Activated naive CD8-positive, alpha-beta T cell treated with anti-CD3 and anti-CD28 coated beads for 36 hours (primary cell): ENCODE measurements at places on chromosomes 4 and X. TPM values are rescaled to one million over a fixed set of nuclear protein-coding genes. Genes with fewer than 3 reads are reported as not detected.
A peak's percentile ranks its signal among the peaks of the same experiment; 100 is the strongest.

Gene FAM9C
- not detected for total RNA-seq

Gene TLR8
- not detected for total RNA-seq

DNA sequence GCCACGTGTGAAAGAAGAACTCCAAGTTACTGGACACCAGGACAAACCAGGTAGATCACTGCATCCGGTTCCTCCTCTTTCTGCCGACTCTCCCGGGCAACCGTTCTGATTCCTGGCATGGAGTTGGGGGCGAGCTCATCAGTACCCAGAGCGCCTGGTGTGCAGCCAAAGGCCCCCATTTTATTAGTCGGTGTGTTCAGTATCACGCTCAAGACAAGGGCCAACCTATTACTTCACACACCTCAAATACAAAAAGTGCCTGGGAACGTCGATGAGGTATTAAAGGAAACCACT lies 2.8 kb upstream of the CTBP1 start:
- peak overlapping the region; percentile 4 for H3K27ac ChIP-seq
- peaks cover 60% of the 10 kb centered on the region for H3K36me3 ChIP-seq
- H3K4me1 ChIP-seq = peaks cover 58% of the 10 kb centered on the region
- no peaks in the 10 kb centered on the region for H3K27me3 ChIP-seq

Gene FATE1
- not detected for total RNA-seq

- no peaks in the 10 kb centered on the region for H3K4me1 ChIP-seq
- DNase-seq = no peak
- no peak overlapping the region for H3K27ac ChIP-seq
- H3K27me3 ChIP-seq = peaks cover 3% of the 10 kb centered on the region
- no peak overlapping the region for H3K4me3 ChIP-seq
Observed at GRCh38 chr4:14650127-14650526, 352.2 kb upstream of the CPEB2 start.

Gene GLUD2
- 0.21 TPM for total RNA-seq

DNA sequence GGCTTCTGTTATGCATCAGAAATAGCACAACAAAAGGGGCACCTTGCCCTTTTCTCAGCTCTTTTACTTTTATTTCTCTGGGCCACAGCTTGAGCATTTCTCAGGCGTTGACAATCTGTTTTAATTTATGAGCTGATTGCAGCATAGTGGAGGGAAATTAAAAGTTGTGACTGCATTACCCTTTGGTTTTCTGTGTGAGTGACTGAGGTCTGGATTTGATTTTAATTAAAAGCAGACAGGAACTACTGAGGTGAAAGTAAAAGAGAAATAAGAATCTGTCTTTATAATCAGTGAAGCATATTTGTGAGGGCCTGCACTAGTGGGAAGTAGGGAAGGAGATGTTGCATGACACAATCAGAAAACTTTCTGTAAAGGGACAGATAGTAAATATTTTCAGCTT lies 43.4 kb upstream of the GEMIN8 start:
- DNase-seq = no peak
- H3K27me3 ChIP-seq = no peaks in the 10 kb centered on the region
- H3K4me1 ChIP-seq = peaks cover 2% of the 10 kb centered on the region
- H3K36me3 ChIP-seq = no peaks in the 10 kb centered on the region

DNA sequence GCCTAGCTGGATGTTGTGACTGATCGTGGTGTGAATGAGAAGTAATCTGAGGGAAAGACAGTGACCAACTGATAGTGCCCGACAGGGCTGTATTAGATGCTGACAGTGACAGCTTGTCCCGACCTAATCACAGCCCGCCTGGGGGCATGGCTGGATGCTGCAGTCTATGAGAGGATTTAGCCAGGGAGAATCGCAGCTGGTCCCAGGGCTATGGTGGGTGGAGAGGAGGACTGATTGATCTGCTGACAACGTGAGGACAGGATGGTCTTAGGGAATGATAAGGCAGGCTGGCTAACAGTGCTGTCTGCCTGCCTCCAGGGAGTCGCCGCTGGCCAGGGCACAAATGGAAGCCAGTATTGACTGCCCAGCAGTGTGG lies 621 bp upstream of the SUV39H1 start:
- H3K4me3 ChIP-seq = peak overlapping the region; percentile 93
- H3K27ac ChIP-seq = peak overlapping the region; percentile 94
- no peaks in the 10 kb centered on the region for H3K27me3 ChIP-seq
- H3K4me1 ChIP-seq = peaks cover 12% of the 10 kb centered on the region
- H3K36me3 ChIP-seq = peaks cover 15% of the 10 kb centered on the region

Gene EDA
- total RNA-seq = 1.4 TPM

Gene ARHGAP36
- not detected for total RNA-seq

DNA sequence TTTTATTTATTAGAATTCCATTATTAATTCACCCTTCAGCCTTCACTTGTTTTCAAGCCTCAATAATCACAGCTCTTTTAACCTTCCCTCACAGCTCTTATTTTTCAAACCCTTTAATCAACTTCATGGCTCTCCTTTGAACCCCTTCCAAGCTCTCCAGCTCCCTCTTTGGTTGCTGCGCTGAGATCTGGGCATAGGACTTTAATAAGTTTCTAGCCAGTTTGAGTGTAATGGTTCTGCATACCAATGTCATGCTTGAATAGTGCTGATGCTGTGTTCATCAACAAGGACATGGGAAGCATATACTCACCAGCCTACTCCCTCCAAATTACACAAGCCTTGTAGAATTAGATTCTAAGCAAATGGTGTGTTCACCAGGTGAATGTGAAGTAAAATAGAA lies 3.5 kb upstream of the RNF212 start:
- no peaks in the 10 kb centered on the region for H3K4me1 ChIP-seq
- H3K4me3 ChIP-seq = no peak overlapping the region
- H3K27me3 ChIP-seq = peaks cover 6% of the 10 kb centered on the region
- no peaks in the 10 kb centered on the region for H3K36me3 ChIP-seq
- H3K27ac ChIP-seq = no peak overlapping the region
- DNase-seq = no peak

DNA sequence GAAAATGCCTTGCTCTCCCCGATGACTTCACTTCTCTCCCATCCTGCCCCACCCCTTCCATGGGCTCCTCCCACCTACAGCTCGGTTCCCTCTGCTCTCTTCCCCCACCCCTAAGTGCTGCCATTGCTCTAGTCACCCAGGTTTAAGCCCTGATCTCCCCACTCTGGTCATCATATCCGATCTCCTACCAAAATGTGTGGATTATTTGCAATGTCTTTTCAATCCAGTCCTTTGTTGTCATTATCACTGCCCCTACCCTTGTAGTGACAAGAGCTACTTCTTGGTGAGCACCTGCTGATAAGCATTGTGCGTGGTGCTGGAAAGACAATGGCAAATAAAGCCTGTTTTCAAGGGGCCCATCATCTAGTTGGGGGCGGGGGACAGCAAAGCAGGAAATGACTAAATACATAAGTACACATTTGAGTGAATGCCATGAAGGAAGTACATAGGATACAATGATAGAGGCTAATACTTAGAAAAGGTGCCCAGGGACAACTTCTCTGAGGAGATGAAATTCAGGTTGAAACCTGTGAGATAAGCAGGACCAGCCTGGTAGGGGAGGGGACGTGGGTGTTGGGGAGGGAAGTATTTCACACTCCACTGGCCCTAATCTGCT lies 63.8 kb downstream of the DLG3 start:
- H3K27me3 ChIP-seq = peaks cover 9% of the 10 kb centered on the region
- H3K27ac ChIP-seq = peak overlapping the region; percentile 22
- peaks cover 18% of the 10 kb centered on the region for H3K4me1 ChIP-seq

Gene FHIP1A
- total RNA-seq = 0.42 TPM

Gene CORIN
- not detected for total RNA-seq

DNA sequence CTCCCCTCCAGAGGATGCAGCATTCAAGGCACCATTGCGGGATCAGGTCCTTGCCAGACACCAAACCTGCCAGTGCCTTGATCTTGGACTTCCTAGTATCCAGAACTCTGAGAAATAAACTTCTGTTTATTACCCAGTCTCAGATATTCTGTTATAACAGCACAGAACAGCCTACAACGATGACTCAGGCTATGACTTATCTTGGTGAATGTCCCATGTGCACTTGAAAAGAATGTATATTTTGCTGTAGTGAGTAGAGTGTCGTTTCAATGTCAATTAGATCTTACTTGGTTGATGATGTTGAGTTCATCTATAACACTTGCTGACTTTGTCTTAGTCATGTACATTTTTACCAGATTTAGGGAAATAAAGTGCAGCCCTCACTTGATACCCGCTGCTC lies 34.5 kb upstream of the PGRMC1 start:
- H3K36me3 ChIP-seq = no peaks in the 10 kb centered on the region
- peaks cover 3% of the 10 kb centered on the region for H3K4me1 ChIP-seq
- H3K27ac ChIP-seq = no peak overlapping the region
- no peak for DNase-seq
- peaks cover 8% of the 10 kb centered on the region for H3K27me3 ChIP-seq

GRCh38 chrX:123859409-123859845 lies 426 bp upstream of the XIAP start:
- DNase-seq = no peak
- H3K4me3 ChIP-seq = peak overlapping the region; percentile 88
- peaks cover 5% of the 10 kb centered on the region for H3K4me1 ChIP-seq
- peaks cover 3% of the 10 kb centered on the region for H3K36me3 ChIP-seq
- H3K27me3 ChIP-seq = no peaks in the 10 kb centered on the region

DNA sequence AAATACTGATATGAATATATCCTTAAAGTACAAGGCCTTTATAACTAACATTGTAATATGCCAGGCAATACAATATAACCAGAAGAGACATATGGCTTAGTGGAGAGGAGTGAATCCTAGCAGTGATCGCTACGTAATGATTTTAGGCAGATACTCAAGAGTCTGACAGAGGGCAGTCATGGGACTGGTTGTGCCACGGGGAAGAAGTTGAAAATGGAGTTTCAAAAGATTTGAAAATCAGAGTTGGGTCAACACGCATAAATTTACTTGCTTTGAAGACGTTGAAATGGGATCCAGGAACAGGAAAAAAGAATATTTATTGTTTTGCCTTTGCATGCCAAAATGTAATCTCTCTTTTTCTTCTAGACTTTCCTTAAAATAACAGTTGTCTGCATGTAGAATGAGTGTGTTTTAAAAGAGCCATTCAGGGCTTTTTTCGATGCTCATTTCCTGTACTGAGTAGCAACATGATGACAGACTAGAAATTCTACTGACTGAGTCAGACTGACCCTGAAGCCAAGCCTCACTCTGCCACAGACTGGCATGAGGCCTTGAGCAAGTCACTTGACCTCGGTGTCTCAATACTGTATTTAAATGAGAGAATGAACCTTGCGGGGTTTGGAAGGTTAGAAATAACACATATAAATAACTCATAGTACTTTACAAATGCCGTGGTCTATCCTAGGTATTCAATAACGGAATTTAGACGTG lies 8.1 kb upstream of the SMS start:
- H3K4me3 ChIP-seq = no peak overlapping the region
- no peaks in the 10 kb centered on the region for H3K27me3 ChIP-seq
- H3K36me3 ChIP-seq = peaks cover 9% of the 10 kb centered on the region
- DNase-seq = no peak
- H3K27ac ChIP-seq = no peak overlapping the region

DNA sequence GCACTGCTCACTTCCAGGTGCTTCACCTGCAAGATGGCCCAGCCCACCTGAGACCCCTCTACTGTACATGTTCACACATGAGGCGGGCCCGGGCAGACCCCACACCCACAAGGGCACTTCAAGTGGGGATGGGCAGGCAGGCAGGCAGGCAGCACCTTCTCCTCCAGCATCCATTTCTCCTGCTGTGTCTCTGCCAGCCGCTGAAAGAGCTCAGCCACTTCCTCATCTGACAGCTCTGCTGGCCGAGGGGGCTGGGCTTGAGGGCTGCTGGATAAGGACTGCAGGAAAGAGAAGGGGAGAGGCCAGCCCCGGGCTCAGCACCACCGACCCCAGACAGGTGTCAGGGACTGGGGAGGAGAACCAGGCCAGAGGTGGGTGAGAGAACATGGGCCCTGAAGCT lies 4.4 kb upstream of the KCND1 start:
- H3K27ac ChIP-seq = peak overlapping the region; percentile 34
- H3K4me1 ChIP-seq = peaks cover 15% of the 10 kb centered on the region
- H3K4me3 ChIP-seq = no peak overlapping the region
- H3K36me3 ChIP-seq = peaks cover 9% of the 10 kb centered on the region
- no peaks in the 10 kb centered on the region for H3K27me3 ChIP-seq
- no peak for DNase-seq

DNA sequence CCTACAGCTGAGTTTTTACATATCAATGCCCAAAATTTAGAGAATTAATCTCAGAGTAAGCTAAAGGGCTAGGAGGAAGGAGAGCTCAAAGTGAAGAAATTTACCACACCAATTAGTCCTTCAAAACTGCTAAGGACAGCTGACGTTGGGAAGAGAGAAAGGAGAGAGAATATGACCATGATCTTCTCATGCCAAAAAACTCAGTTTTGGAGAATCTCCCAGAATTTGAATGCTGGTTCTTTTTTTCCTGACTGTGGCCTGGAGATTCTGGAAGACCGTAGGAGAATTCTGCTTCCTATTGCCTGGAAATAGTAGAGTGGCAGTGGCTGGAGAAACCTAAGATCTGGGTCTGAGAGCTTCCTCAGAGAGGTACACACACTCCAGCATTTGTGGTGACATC lies 834.4 kb upstream of the SLIT2 start:
- no peak overlapping the region for H3K4me3 ChIP-seq
- H3K36me3 ChIP-seq = no peaks in the 10 kb centered on the region
- no peak overlapping the region for H3K27ac ChIP-seq

- H3K4me3 ChIP-seq = no peak overlapping the region
- H3K27me3 ChIP-seq = no peaks in the 10 kb centered on the region
- peak; percentile 2 for DNase-seq
- no peak overlapping the region for H3K27ac ChIP-seq
- H3K36me3 ChIP-seq = peaks cover 20% of the 10 kb centered on the region
- no peaks in the 10 kb centered on the region for H3K4me1 ChIP-seq
Observed at GRCh38 chrX:57227691-57228090, 58.8 kb upstream of the FAAH2 start.

- no peak overlapping the region for H3K4me3 ChIP-seq
- no peak overlapping the region for H3K27ac ChIP-seq
- H3K36me3 ChIP-seq = no peaks in the 10 kb centered on the region
- no peak for DNase-seq
- H3K4me1 ChIP-seq = peaks cover 8% of the 10 kb centered on the region
Observed at GRCh38 chrX:135411893-135412292, 9.9 kb upstream of the SMIM10L2A start.

DNA sequence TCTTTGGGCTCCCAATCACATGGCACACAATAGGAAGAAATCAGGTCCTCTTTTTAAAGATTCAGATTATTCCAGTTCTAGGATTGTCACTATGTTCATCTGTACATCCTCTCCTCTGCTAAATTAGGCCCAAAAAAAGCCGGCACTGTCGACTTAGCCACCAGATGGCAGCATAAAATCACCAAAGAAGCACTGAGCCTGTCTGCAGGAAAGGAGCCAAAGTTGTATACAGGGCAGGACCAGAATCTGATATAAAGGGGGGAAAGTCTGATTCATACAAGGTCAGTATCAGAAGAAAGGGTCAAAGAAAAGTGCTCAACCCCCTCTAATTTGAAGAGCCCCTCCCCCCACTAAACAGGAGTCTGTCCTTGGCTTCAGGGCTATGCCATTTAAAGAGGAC lies 292.5 kb downstream of the CHIC1 start:
- peak; percentile 27 for DNase-seq
- no peaks in the 10 kb centered on the region for H3K4me1 ChIP-seq
- H3K36me3 ChIP-seq = no peaks in the 10 kb centered on the region
- H3K27me3 ChIP-seq = no peaks in the 10 kb centered on the region
